Glomerular endothelial cell (primary cell): ENCODE measurements at places on chromosomes 4 and X. TPM values are rescaled to one million over a fixed set of nuclear protein-coding genes. Genes with fewer than 3 reads are reported as not detected.

HSD17B13 gene
- not detected in 2 replicates for total RNA-seq

ARHGAP36 gene
- total RNA-seq = not detected in 2 replicates

SUPT20HL2 gene
- total RNA-seq = not detected in 2 replicates

SPON2 gene
- total RNA-seq = 4.6 and 5.1 TPM in 2 replicates

ZXDA gene
- 7.6 and 7.9 TPM in 2 replicates for total RNA-seq

TMSB15C gene
- total RNA-seq = 3.5 and 13.8 TPM in 2 replicates

ARX gene
- total RNA-seq = not detected in 2 replicates

RAI2 gene
- 9.1 and 10.4 TPM in 2 replicates for total RNA-seq

ZC4H2 gene
- total RNA-seq = 7.9 and 8.2 TPM in 2 replicates

MAGEC1 gene
- not detected in 2 replicates for total RNA-seq

NIPAL1 gene
- total RNA-seq = 2.8 and 3.3 TPM in 2 replicates

VEGFD gene
- 0.76 TPM in 1 of 2 replicates, not detected in the other for total RNA-seq

MAGEA4 gene
- not detected in 2 replicates for total RNA-seq

CD38 gene
- 1.6 and 3.2 TPM in 2 replicates for total RNA-seq

CWH43 gene
- total RNA-seq = not detected in 2 replicates

BRS3 gene
- not detected in 2 replicates for total RNA-seq

SYNPO2 gene
- 0.47 and 0.53 TPM in 2 replicates for total RNA-seq

SHROOM2 gene
- total RNA-seq = 41.9 and 46.0 TPM in 2 replicates

POLN gene
- total RNA-seq = 1.6 and 2.1 TPM in 2 replicates

SLC26A1 gene
- total RNA-seq = 0.05 and 0.41 TPM in 2 replicates

MAGEB17 gene
- total RNA-seq = 0.18 TPM in 1 of 2 replicates, not detected in the other

TNIP3 gene
- total RNA-seq = 4.4 and 4.9 TPM in 2 replicates

P2RY8 gene
- 0.05 and 0.23 TPM in 2 replicates for total RNA-seq

PAGE2B gene
- not detected in 2 replicates for total RNA-seq

HSFX3 gene
- total RNA-seq = not detected in 2 replicates

CXCL3 gene
- total RNA-seq = 4.3 and 21.2 TPM in 2 replicates

CORIN gene
- total RNA-seq = 0.18 and 0.19 TPM in 2 replicates
